ENCODE measurements at places on chromosomes 5 and 9.

DNA sequence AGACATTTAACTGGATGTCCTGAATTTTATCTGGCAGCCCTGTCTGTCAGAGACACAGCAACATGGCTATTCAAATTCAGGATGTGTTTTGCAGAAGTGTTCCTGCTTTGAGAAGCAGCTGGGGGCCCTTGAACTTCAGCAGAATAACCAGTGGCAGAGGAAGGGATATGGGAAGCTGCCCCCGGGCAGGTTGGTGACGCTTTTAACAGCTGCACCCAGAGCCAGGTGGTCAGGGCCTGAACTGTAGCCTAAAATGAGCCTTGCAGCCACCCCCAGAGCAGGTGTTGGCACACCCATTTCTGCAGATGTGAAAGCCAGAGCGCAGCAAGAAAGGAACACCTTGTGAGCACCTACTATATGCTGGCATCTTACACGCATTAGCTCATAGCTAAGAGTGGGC is 128.7 kb upstream of the BOD1 start:
- peak; percentile 24 for DNase-seq

GRCh38 chr9:88177371-88177770 is 39.1 kb upstream of the SPATA31C2 start:
- no peak for DNase-seq

GRCh38 chr5:147436596-147436995 is 73.3 kb downstream of the DPYSL3 start:
- DNase-seq = peak; percentile 15

- DNase-seq = no peak
Observed at GRCh38 chr5:178418471-178419010, 171.7 kb downstream of the COL23A1 start.

- DNase-seq = peak; percentile 83
Observed at GRCh38 chr5:141992349-141992963, 20.4 kb downstream of the GNPDA1 start.

DNA sequence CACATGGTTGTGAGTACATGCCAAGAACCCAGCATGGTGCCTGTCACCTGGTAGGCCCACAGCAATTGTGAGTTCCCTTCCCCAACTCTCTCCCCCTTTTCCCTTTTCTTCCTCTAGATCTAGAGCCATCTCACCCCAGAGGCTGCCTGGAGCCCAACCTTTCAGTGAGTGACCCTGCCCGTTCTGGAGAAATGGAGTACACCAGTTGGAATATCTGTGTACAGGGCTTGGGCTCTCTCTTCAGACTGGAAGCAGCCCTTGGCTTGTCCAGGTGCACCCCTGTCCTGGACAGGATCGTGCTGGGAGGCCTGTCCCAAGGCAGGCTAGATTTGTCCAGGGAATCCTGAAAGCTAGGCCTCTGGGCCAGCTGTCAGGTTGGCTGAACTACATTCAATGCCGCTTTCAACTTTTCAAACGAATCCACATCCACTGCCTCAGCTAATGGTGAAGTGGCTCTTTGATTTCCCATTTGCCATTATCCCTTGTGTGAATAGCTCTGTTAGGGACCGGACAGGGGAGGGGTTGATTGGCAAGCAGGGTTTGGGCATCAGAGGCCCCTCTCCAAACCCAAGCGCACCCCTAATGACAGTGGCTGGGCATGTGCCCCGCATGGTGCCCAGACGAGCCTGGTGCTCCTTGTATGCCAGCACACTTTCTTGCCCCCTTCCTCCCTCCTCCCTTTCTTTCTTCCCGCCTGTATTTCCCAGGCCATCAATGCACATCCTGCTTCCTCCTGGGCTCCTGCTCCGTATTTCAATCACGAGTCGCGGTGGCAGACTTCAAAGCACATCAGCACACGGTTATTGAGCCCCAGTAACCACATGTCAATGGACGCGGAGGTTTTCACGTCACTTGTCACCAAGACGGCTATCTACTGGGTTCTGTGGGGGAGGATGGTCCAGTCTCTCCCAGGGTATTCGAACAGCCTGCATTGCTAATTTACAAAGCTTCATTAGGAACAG is 211.2 kb downstream of the DAB2IP start:
- DNase-seq = no peak

GRCh38 chr5:106784846-106785245 is 885.9 kb downstream of the EFNA5 start:
- no peak for DNase-seq

GRCh38 chr5:175457466-175457865 is 13.5 kb upstream of the DRD1 start:
- DNase-seq = no peak

DNA sequence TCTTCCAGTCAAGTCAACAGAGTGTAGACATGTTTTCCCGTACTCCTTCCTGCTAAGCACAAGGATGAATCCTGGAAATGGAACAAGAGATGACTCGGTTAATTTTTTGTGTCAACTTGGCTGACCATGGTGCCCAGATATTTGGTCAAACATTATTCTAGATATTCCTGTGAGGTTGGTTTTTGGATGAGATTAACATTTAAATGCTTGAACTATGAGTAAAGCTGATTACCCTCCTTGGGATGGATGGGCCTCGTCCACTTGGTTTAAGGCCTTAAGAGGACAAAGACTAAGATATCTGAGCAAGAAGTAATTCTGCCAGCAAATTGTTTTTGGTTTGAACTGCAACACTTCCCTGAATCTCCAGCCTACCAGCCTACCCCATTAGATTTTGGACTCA is 338.1 kb upstream of the MSX2 start:
- no peak for DNase-seq

All from hematopoietic multipotent progenitor cell treated with erythropoietin and hydrocortisone succinate and interleukin-3 and kit ligand, for 4 days (in vitro differentiated cells).